ENCODE measurements at places on chromosomes 5 and 9. TPM values are rescaled to one million over a fixed set of nuclear protein-coding genes. Genes with fewer than 3 reads are reported as not detected.

HK3 gene
- not detected for total RNA-seq

GRCh38 chr5:38008198-38008597 lies 168.4 kb upstream of the GDNF start:
- no peak for DNase-seq

DNA sequence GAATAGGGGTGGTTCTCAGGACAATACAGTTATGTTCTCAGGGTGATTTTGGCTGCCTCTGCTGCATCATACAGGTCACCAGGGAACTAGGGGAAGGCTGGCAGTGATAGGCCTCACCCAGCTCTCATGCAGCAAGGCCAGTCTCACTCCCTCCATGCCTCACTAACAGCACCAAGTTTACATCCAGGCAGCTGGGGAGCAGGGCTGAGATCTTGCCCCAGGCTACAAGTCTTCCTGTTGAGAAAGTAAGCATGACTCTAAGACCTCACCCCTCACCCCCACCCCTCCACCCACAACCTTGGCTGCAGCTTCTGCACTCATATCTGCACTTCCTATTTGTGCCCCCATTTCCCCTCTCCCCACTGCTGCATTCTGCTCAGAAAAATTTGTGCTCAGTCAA lies 481.2 kb downstream of the ACTL7B start:
- DNase-seq, result no peak

DNA sequence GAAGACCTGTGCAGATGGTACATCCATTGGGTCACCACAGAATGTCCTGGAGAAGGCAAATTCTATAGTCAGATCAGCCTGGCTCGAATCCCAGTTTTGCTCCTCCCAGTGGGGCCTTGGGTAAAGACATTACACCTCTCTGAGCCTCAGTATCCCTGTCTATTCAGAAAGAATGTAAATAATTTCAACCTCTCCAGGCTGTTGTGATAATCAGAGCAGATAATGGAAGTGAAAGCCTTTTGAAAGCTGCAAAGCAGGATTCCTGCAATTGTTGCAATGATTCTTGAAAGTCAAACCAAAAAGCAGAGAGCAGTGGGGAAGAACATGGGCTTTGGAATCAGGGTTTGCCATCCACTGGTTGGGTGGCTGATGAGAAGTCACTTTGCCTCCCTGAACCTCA lies 63.2 kb downstream of the LHX2 start:
- no peak for DNase-seq

DNA sequence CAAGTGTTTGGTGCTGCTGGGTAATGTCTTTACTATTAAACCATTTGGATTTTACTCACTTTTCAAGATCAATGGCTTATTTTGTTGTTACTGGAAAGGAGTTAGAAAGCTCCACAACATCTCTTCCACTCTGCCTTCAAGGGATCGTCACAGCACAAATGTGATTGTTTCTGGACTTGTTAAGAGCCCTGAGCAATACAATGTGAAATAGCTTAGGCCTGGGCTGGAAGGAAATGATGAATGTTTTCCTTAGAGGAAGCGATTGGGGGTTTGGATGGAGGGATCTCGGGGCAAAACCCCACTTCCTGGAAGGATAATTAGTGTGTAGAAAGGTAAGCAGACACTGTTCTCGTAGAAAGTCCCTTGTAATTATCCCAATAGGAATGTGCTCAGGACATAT lies 59.3 kb upstream of the MYO10 start:
- DNase-seq, result no peak

GRCh38 chr5:107313921-107314320 lies 356.8 kb downstream of the EFNA5 start:
- DNase-seq, result no peak
